ENCODE measurements at places on chromosomes 4 and X.

GRCh38 chr4:2163311-2163821 is 78.6 kb downstream of the HAUS3 start:
- DNase-seq = no peak

DNA sequence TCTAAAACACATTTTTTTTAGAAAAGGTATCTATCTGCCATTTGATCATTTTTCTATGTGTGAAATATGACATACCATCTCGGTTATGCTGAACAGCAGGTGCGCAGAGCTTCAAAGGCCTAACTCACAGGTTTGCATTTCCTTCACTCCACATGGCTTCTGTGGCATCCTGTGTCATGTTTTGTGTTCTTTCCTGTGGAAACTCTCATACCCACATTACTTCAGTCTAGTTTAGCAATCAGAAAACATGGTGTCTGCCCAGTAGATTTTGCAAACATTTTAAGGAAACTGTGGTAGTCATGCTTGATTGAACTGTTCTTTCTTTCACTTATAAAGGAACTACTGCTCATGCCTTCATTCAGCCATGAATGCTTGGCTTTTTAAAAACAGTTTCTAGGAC is 11.3 kb upstream of the ARAP2 start:
- no peak for DNase-seq

- no peak for DNase-seq
Observed at GRCh38 chr4:176631611-176632010, 161.1 kb downstream of the VEGFC start.

DNA sequence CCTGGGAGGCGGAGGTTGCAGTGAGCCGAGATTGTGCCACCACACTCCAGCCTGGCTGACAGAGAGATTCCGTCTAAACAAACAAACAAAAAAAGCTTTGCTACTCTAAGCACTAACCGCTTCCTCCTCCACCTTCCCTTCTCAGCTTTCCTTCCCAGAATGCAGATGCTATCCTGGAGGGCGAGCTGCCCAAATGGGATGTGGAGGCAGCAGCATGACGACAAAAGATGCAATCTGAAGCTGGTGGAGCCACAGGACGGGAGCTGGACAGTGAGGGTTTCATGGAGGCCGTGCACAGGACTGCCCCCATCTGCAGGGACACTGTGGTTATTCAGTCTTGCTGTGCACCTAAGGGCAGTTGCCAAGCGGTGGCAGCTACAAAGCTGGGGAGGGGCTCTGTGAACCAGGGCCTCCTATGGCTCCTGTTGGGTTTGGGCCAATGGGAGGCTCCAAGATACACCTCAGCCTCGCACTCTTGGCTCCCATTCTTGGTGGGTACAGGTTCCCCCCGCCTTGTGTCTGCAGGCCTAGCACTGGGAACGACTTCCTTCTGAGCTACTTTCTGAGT is 47.4 kb downstream of the WDR1 start:
- DNase-seq = no peak

DNA sequence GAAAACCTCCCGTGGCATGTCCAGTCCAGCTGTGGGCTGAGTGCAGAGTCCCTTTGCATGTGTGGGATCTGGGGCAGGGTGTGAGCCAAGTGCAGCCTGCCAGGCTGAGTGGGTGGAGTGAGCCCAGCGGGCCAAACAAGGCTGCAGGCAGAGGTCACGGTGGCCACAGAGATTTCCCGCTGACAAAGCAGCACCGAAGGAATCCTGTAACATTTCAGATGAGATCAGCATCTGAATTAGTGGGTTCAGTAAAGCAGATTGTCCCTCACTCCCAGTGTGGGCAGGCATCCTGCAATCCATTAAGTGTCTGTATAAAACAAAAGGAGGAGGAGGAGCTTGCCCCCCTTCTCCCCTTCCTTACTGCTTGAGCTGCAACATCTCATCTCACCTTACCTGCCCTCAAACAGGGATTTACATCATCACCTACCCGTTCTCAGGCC is 324.4 kb downstream of the FAT4 start:
- DNase-seq = no peak

GRCh38 chr4:155377276-155377675 is 511 bp upstream of the MAP9 start:
- DNase-seq = no peak

DNA sequence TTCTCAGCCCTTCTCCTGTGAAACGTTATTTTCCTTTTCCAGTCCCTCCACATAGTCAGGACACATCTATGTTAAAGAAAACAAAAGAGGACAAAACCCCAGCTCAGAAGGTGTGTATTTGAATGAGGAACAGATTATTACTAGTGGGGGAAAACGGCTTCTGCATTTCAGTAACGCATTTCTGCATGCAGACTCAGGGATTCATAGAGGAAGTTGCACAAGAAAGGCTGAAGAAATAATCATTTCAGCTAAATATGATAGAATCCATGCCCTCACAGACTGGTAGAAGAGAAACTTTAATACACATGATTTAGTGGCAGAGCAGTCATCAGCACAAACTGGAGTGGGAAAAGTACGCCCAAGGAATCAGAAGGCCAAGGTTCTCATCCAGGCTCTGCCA is 270.8 kb upstream of the FGF13 start:
- DNase-seq = no peak

DNA sequence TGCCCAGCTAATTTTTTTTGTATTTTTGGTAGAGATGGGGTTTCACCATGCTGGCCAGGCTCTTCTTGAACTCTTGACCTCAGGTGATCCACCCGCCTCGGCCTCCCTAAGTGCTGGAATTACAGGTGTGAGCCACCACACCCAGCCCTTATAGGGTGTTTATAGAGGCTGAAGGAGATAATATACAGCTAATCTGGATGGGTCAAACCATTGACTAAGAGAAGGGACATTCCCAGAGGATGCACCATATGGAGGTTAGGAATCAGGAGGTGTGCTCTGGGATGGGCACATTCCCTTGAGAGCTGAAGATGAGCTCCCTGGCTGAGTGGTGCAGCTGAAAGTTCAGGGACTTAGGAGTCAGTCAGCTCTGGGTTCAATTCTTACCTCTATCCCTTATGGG is 68.3 kb upstream of the SHISA3 start:
- no peak for DNase-seq

DNA sequence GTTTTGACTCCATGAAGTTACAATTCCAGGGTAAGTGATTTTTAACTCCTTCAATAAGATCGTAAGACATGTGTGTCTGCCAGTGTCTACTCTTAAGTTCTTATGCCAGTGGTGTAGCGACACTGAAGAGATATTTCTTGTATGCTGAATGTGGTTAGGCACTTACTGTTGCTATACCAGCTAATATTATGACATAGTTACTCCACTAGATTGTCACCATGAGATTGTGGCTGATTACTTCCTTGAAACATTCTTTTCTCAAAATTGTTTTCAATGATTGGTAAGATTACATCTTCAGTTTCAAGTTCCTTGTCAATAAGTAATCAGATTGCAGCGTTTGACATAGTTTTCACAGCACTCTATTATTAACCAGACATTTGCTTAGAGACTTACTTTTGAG is 60.6 kb upstream of the PAGE5 start:
- no peak for DNase-seq

DNA sequence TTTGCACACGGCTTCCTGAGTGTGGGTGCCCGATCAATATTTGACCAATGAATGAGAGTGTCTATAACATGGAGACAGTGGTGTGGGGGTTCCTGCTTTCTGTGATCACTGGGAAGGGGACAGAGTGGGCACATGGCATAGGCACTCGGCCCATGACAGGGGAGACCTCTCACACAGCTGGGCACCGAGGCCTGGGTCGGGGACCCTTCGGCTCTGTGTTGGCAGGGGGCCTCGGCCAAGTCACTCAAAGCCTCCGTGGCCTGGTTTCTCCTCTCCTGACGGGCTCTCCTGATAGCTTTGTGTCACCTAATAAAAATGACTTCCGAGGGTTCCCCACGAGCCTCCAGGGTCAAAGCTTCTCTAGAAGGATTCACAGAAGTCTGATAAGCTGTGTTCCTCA is 43.9 kb upstream of the PSAPL1 start:
- DNase-seq = no peak

DNA sequence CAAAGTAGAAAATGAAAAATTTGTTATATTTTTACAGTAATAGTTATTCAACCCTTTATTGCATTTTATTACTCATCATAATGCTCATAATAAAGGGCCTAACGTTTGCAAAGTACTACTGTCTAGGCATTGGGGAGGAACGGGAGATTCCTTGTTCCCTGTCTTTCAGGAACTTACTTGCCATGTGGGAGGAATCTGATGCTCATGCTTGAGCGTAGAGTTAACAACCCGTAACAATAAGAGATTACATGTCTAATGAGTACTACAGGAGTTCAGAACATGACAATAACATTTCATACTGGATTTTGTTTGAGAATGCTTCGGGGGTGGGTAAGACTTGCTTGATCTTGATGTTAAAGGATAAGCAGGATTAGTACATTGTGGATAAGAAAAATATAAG is 2.9 kb downstream of the CCSER1 start:
- no peak for DNase-seq

DNA sequence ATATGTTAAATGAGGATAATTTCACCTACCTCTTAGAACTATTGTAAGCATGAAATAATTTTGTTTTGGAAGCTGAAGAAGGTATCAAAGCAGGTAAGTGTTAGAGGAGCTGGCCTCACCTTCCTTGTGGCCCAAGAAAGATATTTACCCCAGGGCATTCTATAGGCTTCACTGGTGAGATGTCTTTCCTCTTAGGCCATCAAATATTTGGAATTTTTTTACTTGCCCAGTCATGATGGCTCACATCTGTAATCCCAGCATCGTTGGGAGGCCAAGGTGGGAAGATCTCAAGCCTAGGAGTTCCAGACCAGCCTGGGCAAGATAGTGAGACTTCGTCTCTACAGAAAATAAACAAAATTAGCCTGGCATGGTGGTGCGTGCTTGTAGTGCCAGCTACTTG is 6.1 kb upstream of the SMS start:
- DNase-seq = no peak

Data from SK-N-MC (cell line).